ENCODE measurements at places on chromosomes 12 and 14.

- no peak for DNase-seq
Measured at GRCh38 chr14:90317286-90317685, 14.5 kb downstream of the NRDE2 start.

DNA sequence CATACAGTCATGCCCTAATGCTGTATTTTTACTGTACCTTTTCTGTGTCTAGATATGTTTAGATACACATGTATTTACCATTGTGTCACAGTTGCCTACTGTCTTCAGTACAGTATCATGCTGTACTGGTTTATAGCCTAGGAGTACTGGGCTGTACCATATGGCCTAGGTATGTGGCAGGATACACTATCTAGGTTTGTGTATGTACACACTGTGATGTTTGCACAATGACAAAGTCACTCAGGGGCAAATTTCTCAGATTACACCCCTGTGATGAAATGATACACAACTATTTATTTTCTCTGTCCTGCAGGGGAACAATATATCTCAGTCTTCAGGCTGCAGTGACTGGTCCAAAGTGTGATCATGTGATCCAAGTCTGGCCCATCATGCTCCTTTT, 1076.1 kb downstream of the VRK1 start:
- DNase-seq: no peak

GRCh38 chr12:51961834-51962233, 10.3 kb downstream of the ACVR1B start:
- DNase-seq: no peak

DNA sequence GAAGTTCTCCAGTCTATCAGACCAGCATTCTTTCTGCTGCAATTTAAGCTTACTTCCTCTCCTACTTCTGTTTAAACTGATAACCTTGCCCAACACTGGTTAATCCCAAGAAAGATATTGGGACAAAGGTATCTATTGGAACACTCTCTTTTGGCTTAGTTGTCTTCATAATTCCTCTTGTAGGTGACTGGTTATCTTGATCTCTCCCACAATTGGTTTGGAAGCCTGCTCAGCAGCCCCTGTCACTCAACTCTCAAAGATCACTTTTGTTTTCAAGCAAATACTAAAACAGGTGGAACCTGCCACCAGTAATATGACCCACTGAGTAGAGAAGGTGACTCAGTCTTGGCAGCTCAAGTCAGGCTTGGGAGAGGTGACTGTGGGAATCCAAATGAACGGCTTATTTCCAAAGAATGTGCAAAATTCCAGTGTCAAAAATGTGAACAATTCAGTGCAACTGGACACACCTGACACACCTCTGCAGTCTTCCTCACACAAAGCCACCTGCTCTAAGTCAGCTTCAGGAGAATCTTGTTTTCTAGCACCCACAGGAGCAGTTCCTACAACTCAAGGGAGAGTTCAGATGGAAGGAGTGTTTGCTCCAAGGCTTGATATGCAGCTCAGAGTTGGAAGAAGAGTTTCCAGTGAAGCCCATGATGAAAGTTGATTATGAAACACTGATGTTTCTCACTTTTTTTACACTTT, 83.2 kb upstream of the SLC38A2 start:
- DNase-seq: no peak

DNA sequence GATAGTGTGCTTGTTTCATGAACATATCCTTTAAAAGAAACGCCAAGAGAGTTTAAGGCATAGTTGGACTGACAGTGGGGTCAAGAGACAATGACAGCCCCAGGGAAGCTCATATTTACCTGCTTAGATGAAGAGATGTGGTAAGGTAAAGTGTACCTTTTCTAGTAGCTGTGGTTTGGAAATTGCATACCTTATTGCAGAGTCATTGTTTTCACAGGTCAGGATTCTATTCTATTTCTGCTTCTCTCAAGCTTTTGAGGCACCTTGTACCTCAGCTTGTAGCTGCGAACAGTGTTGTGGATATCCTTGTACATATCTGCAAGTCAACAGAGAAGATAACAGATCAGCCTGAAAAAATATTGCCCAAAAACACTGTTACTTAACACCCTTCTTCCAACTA, 47.7 kb downstream of the ATP6V1D start:
- no peak for DNase-seq

Data from NCI-H2081 treated with DMSO at 0.1 percent for 48 hours (cell line).